Testis (tissue), 5 donors: ENCODE measurements at places on chromosomes 11 and 22.

- no peak for DNase-seq
Observed at GRCh38 chr11:8818421-8818820, 92.6 kb upstream of the AKIP1 start.

DNA sequence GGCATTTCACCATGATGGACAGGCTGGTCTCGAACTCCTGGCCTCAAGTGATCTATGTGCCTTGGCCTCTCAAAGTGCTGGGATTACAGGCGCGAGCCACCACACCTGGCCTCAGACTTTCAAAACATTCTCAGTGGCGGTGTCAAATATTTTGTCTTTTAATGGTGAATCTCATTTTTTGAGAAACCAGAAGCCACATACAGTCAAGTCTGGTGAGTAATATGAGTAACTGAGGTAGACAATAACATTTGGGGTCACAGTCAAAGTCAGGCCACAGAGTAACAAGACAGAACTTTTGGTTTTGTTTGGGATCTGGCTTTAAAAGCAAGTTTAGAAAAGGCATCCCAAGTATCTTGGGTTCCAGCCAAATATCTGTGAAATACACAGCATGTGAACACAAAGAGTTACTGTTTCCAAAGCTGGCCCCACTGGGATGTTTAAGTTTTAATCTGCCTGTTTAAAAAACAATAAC lies 5.6 kb upstream of the TMA7B start:
- peak; percentile 70 for DNase-seq

GRCh38 chr11:121281698-121282097 lies 10.9 kb upstream of the SC5D start:
- DNase-seq: no peak

DNA sequence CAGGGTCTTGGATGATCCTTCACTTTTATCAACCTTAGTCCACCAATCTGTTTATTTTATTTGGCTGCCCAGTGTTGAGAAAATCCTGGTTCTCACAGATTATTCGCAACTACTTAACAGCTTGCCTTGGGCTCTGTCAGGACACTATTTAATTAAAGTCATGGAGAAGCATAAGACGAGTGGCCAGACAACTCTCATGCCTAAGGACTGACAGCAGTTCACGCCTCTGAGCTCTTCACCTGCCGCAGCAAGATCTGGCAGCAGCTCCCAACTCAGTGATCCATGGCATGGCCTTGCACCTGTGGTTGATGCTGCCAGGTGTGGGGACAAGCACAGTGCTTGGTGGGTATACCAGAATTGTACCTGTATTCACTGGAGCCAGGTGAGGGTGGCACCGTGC lies 37.8 kb downstream of the HIRA start:
- DNase-seq: no peak

DNA sequence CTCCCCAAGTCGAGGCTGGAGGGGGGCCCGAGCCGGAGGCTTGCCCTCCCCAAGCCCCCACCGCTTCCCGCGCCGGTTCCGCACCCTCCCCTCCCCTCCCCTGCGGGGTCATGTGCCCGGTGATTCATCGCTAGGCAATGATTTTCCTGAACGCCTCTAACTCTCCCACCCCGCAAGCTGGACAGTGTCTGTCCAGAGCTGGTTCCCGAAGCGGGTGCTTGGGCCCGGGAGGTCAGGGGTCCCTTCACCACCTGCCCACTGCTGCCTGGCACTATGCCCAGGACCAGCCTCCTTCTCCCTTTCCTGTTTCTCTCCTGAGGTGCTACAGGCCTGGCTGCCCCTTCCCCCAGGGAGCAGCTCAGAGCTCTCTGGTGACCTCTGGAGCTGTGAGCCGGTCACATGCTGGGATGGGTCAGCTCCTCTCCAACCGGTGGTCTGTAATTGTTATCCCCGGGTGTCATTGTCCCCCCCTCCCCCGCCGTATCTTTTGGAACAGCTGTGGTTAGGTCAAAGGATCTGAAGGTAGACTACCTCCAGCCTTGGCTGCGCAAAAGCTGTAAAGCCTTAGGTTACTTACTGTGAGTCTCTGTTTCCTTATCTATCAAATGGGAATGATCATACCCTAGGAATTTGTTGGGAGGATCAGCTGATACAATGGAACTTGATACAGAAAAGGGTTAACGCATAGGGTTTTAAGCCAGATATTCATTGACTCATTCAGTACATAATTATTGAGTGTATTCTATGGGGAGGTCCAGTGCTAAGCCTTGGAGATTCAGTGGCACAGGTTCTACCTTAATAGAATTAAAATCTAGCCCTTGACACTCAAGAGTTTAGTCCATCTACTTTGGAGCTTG lies 753 bp downstream of the STX3 start:
- peak; percentile 78 for DNase-seq

DNA sequence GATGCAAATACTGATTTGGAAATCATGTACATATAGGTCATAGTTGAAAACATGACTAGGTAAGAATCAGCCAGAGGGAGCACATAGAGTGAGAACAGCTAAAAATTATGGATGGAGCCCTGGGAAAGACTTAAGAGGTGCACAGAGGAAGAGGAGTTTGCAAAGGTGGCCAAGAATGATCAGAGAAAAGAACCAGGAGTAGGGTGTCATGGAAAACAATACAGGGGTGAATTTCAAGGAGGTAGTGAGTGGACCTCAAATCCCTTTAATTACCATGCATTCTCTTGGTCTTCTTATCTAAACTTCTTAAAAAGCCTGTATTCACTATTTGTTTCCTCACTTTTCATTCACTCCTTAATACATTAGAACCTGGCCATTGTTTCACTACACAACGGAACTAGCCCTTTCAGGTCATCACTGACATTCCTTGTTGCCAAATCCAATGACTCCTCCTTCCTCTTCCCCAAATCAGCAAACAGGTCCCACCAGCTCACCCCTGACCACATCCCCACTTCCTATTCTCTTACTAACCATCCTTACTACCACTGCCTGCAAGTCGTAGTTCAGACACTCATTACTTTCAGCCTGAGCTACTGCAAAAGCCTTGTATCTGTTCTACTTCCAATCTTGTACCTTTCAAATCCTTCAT lies 22.6 kb downstream of the BUD13 start:
- no peak for DNase-seq

- DNase-seq: no peak
Observed at GRCh38 chr11:7520981-7521487, 7.2 kb downstream of the PPFIBP2 start.

DNA sequence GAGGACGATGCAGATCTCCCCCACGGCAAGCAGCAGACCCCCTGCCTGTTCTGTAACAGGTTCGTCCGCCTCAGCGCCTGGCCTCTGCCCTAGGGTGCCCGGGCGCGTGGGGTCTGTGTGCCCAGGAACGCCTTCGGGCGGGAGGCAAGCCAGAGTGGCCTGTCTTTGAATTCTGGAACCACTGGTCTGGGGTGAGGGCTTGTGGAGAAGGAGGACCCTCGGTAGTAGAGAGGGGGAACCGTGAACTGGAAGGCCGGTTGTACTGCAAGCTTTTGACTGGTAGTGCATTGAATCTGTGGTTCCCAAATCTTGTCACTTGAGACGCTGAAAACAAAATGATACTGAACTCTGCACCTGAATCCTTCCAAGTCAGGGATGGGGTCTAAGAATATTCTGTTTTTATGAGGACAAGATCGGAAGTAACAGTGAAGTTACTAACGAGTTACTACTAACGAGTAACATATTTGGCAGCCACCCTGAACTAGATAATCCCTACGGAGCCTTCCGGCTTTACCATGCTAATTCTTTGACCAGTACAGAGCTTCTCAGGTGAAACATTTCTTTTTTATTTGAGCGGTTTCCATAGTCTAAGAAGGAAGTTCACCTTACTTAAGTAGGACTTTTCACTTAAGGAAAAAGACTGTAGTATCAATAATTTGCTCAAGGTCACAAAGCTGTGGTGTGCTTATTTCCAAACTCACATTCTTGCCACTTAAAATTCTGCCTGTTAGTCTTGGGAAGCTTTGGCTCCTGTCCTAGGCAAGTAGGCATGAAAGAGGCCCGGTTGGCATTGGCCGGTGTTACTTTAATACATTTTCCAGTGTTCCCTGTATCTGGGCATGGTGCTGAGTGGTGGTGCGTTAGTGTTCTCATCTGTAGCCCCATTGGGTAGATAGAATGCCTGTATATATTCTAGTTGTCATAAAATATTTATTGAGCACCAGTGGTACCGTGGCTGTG lies 860 bp downstream of the PRMT3 start:
- no peak for DNase-seq

- DNase-seq: no peak
Observed at GRCh38 chr11:82267186-82267585, 466.5 kb downstream of the FAM181B start.

GRCh38 chr11:7062534-7062933 lies 26.3 kb upstream of the RBMXL2 start:
- DNase-seq: no peak
